ENCODE measurements at places on chromosomes 3 and 15.

DNA sequence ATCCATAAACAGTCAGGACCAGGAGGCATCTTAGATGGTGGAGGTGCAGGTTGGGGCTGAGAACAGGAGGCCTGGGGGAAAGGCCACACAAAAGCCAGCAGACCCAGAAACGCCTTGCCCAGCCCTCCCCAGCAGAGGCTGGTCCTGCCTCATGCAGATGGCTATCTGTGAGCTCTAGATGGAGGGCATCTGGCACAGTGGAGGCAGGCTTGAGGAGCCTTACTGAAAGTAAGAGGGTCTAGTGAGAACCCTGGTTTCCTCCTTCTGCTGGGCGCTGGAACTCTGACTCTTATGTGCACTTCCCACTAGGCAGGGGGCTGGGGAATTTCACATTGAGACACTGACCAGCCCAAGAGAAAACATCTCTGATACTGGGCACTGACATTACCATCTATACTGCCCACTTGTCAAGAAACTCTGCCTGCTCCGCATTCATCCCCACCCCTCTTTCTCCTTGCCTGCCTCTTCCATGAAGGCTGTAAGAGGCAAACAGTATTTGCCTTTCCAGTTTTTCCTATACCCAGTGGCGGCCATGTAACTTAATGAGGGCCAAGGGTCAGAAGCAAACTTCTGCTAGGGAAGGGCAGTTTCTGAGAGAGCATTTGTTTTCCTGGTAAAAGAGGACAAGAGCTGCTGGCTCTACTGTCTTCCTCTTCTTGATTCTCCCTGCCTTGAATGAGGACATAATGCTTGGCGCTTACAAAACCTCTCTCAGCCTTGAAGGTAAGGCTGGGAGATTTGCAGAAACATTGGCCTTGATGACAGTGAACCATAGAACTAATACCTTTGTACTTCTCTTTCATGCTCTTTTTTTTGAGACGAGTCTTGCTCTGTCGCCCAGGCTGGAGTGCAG is 4.4 kb upstream of the SCN5A start:
- no peak for DNase-seq

GRCh38 chr3:81390796-81391195 is 370.6 kb downstream of the GBE1 start:
- no peak for DNase-seq

DNA sequence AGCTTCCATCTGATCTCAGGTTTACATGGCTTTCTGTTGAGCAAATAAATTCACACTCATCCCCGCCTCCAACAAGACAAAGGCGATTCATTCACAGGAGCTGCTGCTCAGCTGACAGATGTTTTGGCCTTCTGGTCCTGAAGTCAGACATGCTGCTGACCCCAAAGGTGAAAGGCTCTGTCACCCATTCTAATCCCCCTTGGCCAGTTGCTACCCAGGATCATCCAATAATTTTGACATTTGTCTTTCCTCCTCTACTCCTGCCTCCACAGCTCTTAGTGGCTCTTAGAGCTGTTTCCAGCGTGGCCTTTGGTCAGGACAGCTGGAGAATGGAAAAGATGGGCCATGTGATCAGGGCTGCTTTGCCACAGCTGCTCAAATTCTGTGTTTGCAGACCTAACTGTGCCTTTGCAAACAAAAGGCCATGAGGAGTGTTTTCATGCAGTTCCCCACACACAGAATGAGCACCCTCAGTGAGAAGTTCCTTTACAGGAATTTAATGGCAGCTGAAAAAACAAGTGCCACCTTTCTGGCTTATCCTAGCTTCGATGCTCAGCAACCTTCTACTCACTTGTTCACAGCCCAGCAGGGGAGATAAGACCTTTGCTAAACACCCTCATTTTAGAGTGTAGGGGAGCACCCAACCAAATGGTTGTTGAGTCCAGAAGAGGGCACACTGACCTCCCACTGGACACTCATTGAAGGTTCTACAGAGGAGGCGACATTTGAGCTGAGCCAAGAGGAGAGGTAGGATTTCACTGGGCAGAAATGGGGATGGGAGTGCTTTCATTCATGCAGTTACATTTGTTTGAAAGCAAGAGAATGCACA is 39.0 kb downstream of the CYP19A1 start:
- no peak for DNase-seq

DNA sequence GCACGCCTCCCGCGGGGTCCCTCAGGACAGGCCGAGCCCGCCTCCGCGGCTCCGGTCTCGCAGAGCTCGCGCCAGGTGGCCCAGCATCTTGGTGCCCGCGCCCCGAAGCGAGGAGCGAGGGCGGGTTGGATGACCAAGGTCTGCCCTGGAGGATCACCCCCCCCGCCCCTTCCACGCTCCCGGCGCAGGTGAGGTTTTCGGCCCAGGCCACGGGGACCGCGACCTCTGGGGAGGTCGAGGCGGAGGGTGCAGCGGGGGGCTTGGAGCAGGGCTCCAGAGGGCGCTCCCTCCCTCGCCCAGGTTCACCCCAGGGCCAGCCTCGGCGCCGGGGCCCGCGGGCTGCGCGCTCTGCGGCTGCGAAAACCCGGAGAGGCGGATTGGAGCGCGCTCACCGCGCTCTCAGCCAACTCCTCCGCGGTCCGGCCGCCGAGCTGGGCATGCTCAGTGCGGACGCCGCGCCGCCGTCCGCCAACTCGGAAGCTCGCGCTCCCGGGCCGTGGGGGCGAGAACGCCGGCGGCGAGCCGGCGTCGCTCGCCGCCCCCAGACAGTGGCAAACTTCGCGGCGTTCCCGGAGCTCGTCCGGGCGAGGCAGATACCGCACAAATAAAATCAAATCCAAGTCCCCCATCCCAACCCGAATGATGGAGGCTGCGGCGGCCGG is at the start of gene MED12L:
Gene MED12L (plus strand): TSS at position 438 of the 662 bp plus-strand sequence. CDS start 1,263 bp downstream, outside the sequence.
- peak; percentile 72 for DNase-seq
